ENCODE measurements at places on chromosomes 3 and 15.

DNA sequence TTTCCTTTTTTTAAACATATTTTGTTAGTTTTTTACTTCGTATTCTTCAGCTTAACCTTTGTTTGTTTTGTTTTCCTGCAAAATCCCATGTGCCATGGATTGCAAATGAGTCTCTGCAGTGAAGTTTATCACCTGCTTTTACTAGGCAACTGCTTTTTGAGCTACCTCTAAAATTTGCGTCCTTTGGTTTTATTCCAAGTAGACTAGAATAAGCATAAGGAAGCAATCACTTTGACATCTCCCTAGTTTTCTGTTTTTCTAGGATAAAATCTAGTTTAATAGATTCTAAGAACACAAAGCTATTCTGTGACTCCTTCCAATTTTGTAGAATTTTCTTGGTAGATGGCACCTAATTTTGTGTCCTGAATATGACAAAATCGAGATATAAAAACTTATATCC lies 1059.2 kb downstream of the OTOL1 start:
- H3K4me3 ChIP-seq = no peak overlapping the region
- H3K27ac ChIP-seq = no peak overlapping the region
- no peaks in the 10 kb centered on the region for H3K36me3 ChIP-seq
- peak; percentile 62 for DNase-seq

GRCh38 chr15:66631616-66632263 lies 65.9 kb upstream of the LCTL start:
- H3K27ac ChIP-seq = no peak overlapping the region
- DNase-seq = no peak
- H3K36me3 ChIP-seq = no peaks in the 10 kb centered on the region
- H3K27me3 ChIP-seq = no peaks in the 10 kb centered on the region

- H3K27ac ChIP-seq = no peak overlapping the region
- H3K36me3 ChIP-seq = peaks cover 13% of the 10 kb centered on the region
- H3K4me3 ChIP-seq = no peak overlapping the region
- no peaks in the 10 kb centered on the region for H3K4me1 ChIP-seq
Measured at GRCh38 chr3:127573912-127574311, 16.6 kb downstream of the TPRA1 start.

- no peaks in the 10 kb centered on the region for H3K36me3 ChIP-seq
- H3K27ac ChIP-seq = peak overlapping the region; percentile 19
- H3K4me3 ChIP-seq = no peak overlapping the region
- peaks cover 5% of the 10 kb centered on the region for H3K4me1 ChIP-seq
Measured at GRCh38 chr3:24299806-24300626, 194.6 kb downstream of the THRB start.

DNA sequence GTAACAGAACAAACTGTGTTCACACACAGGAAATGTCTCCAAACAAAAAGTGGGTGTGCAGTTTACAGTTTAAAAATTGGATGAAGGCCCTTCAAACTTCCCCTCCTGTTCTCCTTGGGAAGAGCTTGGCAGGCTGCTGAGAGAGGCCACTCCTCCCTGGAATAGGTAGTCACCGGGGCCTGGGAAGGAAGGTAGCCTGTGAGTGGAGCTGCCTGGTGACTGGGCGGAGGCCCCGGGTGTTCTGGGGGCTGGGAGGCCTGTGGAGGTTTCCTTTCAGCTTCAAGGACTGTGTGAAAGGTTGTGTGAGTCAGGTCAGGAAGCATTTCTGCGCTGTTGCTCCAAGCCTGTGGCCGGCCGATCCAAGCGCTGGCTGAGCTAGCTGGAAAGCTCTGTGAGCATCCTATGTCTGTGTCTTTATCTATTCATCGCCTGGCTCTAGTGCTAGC lies 14.1 kb downstream of the SLCO3A1 start:
- H3K4me3 ChIP-seq = no peak overlapping the region
- H3K36me3 ChIP-seq = no peaks in the 10 kb centered on the region
- DNase-seq = no peak
- H3K4me1 ChIP-seq = no peaks in the 10 kb centered on the region
- peak overlapping the region; percentile 34 for H3K27ac ChIP-seq

GRCh38 chr15:48654801-48655200 lies 9.3 kb upstream of the FBN1 start:
- no peak overlapping the region for H3K4me3 ChIP-seq
- no peak for DNase-seq
- no peak overlapping the region for H3K27ac ChIP-seq
- H3K27me3 ChIP-seq = no peaks in the 10 kb centered on the region
- H3K4me1 ChIP-seq = no peaks in the 10 kb centered on the region

- H3K27me3 ChIP-seq = no peaks in the 10 kb centered on the region
- no peaks in the 10 kb centered on the region for H3K4me1 ChIP-seq
- H3K36me3 ChIP-seq = no peaks in the 10 kb centered on the region
- no peak for DNase-seq
Measured at GRCh38 chr3:59137415-59137814, 87.6 kb upstream of the CFAP20DC start.

DNA sequence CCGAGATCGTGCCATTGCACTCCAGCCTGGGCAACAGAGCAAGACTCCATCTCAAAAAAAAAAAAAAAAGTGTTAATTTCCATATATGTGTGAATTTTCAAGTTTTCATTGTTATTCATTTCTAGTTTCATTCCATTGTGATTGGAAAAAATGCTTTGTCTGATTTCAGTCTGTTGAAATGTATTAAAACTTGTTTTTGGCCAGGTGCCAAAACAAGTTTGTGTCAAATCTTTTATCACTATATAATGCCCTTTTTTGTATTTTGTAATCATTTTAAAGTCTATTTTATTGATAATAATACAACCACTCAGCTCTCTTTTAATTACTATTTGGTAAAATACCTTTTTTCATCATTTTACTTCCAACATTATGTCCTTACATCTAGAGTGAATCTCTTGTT lies 42.5 kb downstream of the TFRC start:
- H3K4me1 ChIP-seq = no peaks in the 10 kb centered on the region
- H3K27ac ChIP-seq = no peak overlapping the region
- H3K27me3 ChIP-seq = no peaks in the 10 kb centered on the region
- H3K4me3 ChIP-seq = no peak overlapping the region
- DNase-seq = no peak

- H3K4me3 ChIP-seq = no peak overlapping the region
- DNase-seq = no peak
- no peaks in the 10 kb centered on the region for H3K4me1 ChIP-seq
- no peaks in the 10 kb centered on the region for H3K36me3 ChIP-seq
Measured at GRCh38 chr3:135081856-135082434, 286.9 kb downstream of the EPHB1 start.
